ENCODE measurements at places on chromosomes 2 and 18.

DNA sequence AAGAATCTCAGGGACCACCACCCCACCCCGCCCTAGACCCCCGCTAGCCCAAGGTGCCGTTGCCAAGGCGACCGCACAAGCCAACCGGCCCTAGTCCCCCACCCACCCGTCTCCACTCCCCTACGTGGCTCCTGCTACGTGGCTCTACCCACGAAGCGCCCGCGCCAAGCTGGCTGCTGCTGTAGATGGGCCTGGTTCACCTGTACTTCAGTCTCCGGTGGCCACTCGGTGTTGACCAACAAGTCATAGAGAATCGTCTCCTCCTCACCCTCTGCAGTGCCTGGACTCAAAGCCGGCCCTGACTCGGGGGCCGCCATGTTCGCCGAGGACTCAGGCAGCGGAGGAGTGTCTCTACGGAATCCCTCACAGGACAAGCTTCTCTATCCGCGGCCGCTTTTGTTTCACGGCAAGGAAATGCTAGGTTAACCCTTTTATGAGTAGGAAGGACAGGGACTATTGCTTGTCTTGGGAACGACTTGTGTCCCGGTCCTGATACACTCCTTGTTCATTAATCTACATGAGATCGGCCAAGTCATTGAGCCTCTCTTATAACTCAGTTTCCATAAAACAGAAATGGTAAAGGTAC is at the start of gene NBAS:
Gene NBAS, minus strand, starts transcription at position 347 of the 586 bp plus-strand sequence. Its CDS starts 30 bp downstream, at position 317.
- DNase-seq = peak; percentile 36

DNA sequence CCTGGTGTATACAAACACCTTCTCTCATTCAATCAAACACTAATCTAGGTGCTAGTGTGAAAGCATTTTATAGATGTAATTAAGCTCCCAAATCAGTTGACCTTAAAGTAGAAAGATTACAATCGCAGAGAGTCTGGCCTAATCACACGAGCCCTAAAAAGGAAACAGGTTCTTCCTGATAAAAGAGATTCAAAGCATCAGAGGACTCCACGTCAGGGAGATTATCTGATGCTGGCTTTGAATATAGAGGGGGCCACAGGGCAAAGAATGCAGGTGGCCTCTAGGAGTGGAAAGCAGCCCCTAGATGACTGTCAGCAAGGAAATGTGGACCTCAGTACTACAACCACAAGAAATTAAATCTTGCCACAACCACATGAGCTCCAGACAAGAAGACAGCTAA is 28.2 kb upstream of the ZC3H15 start:
- DNase-seq = no peak

- DNase-seq = no peak
Measured at GRCh38 chr18:33830213-33830612, 252.2 kb downstream of the ASXL3 start.

- DNase-seq = no peak
Measured at GRCh38 chr18:44093253-44093652, 587.4 kb upstream of the SETBP1 start.

DNA sequence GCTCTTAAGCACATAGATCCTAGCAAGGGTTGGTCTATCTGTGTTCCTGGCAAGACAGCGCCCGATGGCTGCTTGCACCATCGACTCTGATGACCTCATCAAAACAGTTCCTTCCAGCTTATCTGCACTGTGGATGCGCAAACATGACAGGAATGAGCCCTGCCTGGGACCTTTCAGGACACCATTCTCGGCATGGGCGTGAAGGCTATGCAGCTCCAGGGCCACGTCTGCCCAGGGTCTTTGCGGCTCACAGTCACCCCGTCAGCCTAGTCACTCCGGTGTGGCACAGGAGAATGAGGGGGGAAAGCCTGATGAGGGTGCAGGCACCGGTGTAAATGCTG is 147.8 kb upstream of the TWIST2 start:
- no peak for DNase-seq

GRCh38 chr2:224016963-224017362 is 22.1 kb downstream of the SERPINE2 start:
- DNase-seq = no peak

GRCh38 chr2:218307415-218308090 is 15.2 kb upstream of the TMBIM1 start:
- DNase-seq = no peak

DNA sequence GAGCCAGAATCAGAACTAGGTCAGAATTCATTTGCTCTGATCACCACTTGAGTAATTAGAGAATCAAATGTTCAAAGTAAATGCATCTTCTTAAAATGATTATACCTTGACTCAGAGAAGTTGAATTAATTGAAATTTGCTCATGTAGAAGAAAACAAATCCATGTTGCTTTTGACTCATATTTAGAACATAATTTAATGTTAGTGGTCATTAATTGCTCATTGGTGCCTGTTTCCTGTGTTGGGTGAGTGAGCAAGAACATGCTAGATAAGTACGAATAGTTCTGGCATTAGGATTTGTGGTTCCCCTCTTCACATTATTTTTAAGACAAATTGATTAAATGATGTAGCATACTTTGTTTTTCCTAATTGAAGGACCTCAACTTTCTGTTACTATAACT is 19.0 kb downstream of the ACVR2A start:
- DNase-seq = no peak

DNA sequence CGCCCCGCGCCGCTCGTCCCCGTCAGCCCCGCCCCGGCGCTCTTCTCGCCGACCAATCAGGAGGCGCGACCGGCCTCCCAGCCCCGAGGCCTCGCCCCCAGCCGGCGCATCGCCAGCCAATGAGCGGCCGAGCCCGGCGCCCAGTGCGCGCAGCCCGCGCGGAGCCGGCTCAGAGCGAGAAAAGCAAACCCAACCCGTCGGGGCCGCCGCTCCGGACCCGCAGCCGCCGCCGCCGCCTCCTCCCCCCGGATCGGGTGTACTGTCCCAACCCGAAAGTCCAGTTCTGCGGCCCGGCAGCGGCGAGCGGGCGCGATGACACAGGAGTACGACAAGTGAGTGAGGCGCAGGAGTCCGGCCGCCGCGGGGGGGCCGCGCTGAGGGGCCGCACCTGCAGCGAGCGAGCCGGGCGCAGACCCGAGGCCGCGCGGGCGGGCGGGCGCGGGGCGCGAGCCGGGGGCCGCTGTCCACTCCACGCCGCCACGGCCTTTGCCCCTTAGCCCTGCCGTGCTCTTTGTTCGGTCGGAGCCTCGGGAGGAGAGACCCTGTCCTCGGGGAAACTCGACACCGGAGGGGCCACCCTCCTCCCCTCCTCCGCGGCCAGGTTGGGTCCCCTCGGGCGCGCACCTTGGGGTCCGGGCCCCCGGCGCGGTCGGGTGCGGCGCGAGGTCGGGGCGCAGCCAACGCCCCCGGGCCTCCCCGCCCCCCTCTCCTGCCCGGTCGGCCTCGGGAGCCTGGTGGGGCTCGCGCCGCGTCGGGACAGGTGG is at the start of gene GRHL1:
Gene GRHL1, plus strand, starts transcription at position 172 of the 764 bp plus-strand sequence. Its CDS starts 141 bp downstream, at position 313.
- peak; percentile 84 for DNase-seq

DNA sequence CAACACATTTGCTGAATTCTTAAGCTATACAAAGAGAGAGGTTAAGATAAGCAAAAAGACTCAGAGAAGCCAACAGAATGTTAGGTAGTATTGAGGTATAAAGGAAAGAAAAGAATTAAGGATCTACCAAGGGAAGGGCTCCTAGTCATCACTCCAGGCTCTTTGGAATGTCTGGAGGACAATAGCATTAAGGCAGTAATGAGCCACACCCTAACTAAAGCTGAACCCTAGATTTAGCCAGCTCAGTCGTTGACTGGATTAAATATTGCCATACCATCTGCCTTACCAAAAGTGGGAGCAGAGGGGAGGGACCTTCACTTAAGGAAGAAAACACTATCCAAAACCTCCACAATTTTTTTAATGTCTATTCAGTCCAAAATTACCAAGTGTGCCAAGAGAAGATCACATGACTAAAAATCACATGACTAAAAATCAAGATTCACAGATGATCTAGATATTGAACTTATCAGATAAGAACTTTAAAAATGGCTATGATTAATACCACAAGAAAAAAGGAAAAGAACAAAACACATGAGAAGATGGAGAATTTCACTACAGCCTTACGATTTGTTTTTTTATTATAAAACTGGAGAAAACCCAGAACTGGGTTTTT is 59.7 kb downstream of the EXOC6B start:
- DNase-seq = no peak

- no peak for DNase-seq
Measured at GRCh38 chr2:33723329-33723728, 124.2 kb upstream of the FAM98A start.

DNA sequence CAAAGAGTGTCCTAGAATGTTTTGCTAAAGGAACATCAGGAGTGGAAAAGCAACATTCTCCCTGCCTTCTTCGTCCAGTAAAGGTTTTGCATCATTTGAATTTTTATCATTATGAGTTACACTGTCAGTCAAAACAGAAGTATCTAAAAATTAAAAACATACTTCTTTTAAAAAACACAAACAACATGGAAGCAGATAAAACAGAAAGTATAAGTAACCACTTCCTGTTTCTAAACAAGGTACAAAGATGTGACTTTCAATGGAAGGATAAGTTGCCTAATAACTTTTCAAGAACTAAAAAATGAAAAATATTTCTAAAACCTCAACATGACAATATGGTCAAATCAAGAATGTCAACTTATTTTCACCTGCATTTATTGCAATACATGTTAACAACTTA is 158.2 kb downstream of the STK39 start:
- DNase-seq = no peak

GRCh38 chr2:225566798-225567197 is 167.3 kb downstream of the NYAP2 start:
- DNase-seq = no peak

- DNase-seq = no peak
Measured at GRCh38 chr2:23900541-23901322, 26.2 kb downstream of the ATAD2B start.

GRCh38 chr2:213306316-213306942 is 22.2 kb downstream of the SPAG16 start:
- DNase-seq = no peak
